ENCODE measurements at places on chromosomes 3 and 15.

GRCh38 chr3:144466114-144466513 is 494.5 kb downstream of the DIPK2A start:
- no peak for DNase-seq

- DNase-seq, result no peak
Observed at GRCh38 chr3:3087279-3087678, 22.9 kb downstream of the IL5RA start.

DNA sequence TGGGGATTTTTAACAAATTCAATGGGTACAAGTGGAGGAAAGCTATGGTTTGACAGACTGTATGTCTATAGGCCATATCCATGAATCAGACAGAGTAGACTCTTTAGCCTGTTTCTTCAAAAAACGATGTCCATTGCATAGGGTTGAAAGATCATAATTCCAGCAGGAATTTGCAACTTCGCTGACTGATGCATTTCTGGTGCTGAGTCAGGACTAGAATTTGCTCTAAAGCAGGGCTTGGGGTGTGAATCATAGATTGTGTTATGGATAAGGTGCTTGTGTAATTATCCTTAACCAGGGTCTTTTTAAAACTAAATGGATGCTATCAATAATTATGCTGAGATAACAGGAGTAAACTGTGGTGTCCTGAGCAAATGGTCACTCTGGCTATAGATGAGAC is 200.4 kb upstream of the TBC1D5 start:
- DNase-seq, result no peak

GRCh38 chr3:126685021-126685420 is 19.0 kb upstream of the CHCHD6 start:
- no peak for DNase-seq

DNA sequence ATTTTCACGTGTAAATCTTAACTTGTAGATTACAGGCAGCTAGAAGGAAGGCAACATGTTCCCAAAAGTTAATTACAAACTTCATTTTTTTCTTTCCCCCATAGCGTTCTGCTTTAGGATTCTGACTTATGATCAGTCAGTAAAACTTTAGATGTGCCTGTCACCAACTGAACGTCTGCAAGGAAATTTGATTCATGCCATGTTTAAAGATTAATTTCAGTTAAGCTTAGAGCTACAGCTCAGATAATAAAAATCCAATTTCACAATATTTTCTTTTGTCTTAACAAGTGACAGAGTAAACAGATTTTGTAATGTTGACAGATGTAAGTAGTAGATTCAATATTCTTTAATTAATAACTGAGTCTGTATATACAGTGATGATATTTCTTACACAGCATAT is 253.1 kb downstream of the NFKBIZ start:
- DNase-seq, result no peak

- DNase-seq, result no peak
Observed at GRCh38 chr3:13934813-13935212, 54.9 kb upstream of the WNT7A start.

DNA sequence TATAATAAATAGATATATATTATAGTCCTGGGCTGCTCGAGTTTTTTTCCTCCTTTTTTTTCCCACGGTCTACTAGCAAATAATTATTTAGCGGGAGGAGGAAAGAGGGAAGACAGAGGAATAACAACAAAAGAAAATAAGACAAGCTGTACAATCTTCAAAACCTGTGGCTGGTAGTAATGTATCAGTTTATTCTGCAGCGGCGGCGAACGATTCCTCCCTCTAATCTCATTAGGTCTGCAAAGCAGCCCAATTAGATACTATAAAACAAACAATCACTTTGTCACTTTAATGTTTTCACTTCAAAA is 390 bp upstream of the TLE3 start:
- no peak for DNase-seq

- no peak for DNase-seq
Observed at GRCh38 chr3:51934139-51934850, 7.4 kb downstream of the RRP9 start.

DNA sequence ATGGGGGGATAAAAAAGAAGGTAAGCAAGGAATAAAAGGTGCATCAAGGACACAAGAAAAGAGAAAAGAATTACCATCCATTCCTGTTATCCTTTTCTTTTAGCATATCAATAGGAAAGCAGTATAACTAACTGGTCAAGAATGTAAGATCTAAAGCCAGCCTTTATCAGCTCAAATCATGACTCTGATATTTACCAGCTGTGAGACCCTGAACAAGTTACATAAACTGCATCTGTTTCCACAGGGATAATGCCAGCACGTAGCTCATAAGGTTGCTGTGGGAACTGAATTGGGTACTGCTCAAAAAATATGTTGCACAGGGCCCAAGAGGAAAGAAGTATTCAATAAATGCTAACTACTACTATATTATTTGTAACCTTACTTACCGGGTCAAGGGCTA is 1092.2 kb upstream of the CFAP20DC start:
- no peak for DNase-seq

DNA sequence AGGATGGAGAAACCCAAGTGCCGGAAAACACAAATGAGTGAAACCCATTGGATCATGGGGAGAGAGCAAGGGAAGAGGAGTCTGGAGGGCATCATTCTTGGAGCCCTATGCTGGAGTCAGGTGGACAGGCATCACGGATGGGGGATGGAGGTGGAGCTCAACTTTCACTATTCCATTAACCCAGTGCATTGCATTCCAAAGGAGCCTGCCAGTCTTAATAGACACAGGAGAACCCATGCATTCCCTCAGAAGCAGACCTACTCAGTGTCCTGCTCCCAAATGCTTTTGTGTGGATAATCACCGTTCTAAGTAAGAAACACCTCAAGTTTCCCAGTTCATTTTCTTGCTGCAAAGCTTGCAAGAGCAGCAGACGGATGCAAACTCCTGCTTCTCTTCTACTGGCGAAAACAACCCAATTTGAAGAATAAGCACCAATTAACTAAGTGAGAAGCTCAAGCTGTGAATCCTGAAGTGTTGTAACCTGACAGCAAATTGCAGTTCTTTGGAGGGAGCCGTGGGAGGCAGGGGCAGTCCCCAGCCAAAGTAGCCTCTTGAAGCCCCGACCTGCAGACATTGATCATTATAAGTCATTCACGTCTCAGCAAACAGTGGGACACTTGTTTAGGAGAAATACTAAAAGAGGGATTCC is 25.3 kb downstream of the SEMA5B start:
- no peak for DNase-seq

GRCh38 chr3:173770796-173771573 is 373.4 kb downstream of the NLGN1 start:
- no peak for DNase-seq

DNA sequence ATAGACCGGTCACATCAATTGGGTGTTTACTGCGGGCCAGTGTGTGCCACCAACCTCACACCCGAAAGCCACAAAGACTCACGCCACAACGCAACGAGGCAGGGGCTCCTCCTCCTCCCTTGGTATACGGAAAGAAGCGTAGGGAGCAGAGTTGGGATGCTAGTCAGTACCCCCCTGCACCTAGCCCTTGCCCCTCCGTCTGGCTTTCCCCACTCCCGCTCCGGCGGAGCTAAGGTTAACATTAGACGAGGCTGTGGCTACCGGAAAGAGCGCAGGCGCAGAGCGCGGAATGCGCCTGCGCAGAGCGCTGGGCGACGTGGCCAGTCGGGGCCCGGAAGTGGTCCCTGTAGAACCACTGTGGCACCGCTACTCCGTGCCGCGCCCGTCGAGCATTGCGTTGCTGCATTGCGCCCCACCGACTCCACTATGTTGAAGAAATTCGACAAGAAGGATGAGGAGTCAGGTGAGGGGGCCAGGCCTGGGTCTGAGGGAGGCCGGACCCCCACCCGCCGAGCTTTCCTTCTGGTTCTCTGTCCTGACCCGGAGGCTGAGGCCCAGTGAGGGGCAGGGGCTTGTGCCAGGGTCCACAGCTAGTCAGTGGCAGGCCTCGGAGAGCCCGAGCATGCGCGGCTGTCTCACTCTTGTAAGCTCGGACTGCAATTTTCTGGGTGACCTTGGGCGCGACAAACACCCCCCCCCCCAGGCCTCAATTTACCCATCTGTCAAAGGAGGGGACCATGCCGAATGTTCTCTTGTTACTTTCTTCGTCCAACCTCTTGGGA is at the start of gene COPG1:
Gene COPG1, plus strand, starts transcription at position 323 of the 782 bp plus-strand sequence. Its CDS starts 104 bp downstream, at position 427.
- DNase-seq, result peak; percentile 92

GRCh38 chr3:88149509-88150362 is at the start of gene C3orf38:
Gene C3orf38, plus strand, starts transcription at chr3:88149959. Its CDS starts 94 bp downstream, at chr3:88150053.
- DNase-seq, result peak; percentile 63

DNA sequence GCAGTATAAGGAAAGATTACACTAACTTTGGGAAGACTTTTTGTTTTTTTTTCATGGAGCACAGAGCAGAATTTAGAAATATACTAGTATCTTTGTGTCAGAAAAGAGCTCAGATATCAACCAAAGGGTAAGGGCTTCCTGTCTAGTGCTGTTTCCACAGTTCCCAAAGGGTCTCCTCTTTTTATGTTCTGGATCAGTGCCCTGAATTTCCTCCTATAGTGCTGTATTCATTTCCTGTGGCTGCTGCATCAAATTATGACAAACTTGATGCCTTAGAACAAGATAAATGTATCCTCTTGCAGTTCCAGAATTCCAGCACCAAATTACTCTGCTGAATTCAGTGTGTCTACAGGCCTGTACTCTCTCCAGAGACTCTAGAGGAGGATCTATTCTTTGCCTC is 219.8 kb upstream of the THRB start:
- no peak for DNase-seq

DNA sequence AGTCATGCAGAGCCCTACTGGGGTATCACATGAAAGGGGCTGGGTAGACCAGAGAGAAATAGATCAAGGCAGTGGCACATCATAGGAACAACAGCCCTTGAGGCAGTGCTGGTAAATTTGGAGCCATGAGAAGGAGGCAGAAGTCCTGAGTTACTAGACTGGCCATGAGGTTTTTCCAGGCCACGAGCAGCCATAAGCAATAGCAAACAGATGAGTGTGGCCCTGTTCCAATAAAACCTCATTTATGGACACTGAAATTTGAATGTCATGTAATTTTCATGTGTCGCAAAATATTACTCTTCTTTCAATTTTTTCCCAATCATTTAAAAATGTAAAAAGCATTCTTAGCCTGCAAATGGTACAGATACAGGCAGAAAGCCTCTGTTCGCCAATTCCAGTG is 28.1 kb upstream of the LRRN1 start:
- DNase-seq, result no peak

DNA sequence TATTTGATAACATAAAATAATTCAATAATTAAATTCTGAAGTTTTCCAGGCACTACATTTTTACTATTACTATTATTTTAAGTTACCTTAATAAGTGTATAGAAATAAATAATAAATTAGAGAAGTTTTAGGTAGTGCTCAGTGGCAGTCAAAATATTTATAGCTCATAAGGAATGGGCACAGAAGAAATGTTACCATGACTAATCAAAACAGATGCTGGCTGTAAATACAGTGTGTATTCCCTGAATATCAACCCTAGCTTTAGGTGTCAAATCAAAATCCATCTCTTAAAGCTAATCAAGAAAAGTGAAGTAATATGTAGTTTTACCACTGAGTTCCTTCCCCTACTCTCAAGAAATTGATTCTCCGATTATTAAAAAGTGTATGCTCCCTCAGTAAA is 35.5 kb downstream of the ZBTB20 start:
- no peak for DNase-seq

DNA sequence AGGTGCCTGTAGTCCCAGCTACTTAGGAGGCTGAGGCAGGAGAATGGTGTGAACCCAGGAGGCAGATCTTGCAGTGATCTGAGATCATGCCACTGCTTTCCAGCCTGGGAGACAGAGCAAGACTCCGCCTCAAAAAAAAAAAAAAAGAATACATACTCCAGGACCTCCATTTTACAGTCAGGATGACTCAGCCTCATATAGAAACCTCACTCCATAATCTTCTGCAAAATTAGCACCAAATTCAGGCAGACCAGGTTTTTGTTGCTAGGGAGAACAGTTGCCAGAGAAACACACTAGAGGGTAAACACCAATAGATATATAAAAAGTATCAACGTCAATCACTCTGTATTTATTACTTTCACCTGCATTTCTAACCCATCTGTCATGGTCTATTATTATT is 28.3 kb upstream of the AP3B2 start:
- DNase-seq, result no peak

DNA sequence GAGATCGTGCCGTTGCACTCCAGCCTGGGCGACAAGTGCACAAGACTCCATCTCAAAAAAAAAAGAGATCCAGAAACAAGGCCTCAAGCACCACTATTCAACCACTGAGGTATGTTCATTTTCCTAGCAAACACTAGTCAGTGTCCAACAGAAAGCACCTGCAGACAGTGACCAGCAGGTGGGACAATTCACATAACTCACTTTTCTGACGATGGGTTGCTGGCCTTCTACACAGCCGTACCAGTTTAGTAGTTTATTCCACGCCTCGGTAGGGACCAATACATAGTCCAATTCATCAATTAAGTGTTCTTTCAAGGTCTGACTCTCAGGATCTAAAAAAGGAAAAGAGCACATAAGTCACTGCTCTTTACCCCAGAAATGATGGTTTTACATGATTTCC is 12.4 kb downstream of the USP4 start:
- no peak for DNase-seq

DNA sequence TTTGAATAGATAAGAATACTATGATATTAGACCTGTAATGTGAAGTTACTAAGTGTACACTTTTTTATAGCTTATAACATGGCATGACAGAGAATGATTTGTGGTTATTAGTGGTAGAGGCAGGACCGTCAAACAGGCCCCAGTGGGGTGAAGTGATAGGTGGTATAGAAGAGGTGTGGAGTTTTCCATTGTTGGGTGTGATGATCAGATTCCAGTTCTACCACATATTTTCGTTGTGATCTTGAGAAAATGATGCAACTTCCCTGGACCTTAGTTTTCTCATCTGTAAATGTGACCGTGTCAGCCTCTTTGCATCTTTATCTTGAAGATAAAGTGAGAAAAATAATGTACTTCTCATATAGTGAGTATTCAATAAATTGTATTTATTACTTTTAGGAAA is 30.3 kb upstream of the UTS2B start:
- no peak for DNase-seq

- no peak for DNase-seq
Observed at GRCh38 chr3:114551770-114552526, 258.1 kb downstream of the TIGIT start.

DNA sequence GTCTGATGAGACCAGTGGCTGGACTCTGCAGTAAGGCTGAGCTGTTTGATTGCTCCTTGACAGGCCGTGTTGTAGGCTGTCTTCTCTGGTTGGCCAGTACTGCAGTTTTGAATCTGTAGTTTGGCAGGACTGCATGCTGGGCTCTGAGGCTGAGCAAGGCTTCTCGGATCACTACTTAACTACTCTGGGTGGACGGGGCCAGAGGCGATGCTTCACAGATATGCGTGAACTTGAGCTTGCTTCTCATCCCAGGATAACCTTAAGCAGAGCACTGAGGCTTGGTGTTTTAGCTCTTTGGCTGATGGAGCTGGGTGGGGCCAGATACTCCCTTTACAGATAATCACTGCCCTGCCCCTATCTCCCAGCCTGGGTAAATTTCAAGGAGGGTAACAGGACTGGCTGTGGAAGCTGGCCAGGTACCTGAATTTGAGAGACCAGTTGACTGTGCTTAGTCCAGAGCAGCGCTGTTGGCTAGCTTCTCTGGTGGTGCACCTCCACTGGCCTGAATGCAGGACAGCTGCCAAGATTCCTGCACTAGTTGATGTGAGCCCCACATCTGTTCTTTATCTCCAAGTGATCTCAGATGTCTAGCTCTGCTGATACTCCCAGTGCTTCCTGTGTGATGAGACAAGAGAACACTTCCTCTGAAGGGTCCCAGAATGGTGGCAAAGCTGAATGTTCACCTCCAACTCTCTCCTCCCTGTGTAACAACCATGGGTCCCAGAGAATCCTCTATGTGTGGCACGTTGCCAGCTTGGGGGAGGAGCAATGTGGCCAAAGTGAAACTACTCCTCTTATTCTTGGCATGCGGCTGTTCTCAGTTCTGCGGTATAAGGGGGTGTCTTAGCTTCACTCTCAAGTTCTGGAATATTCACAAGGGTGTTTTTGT is 37.9 kb downstream of the RPL39L start:
- DNase-seq, result peak; percentile 5

Measured in NCI-H1436 (cell line).